Cortex of kidney (tissue), 1 donor: ENCODE measurements at places on chromosomes 7 and 10.

DNA sequence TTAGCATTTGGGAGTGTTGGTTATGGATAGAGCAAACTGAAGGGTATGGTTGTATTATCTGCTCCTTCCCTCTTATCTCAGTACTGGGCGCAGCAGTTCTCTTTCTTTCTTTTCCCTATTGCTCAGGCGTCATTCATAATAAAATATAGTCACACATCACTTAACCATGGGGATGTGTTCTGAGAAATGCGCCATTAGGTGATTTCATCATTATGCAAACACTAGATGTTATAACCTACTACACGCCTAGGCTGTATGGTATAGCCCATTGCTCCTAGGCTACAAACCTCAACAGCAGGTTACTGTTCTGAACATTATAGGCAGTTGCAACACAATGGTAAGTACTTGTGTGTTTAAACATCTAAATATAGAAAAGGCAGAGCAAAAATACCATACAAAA is 401.7 kb downstream of the EXOC4 start:
- DNase-seq: no peak

- DNase-seq: no peak
Measured at GRCh38 chr7:19747740-19748339, 25.6 kb downstream of the TMEM196 start.

DNA sequence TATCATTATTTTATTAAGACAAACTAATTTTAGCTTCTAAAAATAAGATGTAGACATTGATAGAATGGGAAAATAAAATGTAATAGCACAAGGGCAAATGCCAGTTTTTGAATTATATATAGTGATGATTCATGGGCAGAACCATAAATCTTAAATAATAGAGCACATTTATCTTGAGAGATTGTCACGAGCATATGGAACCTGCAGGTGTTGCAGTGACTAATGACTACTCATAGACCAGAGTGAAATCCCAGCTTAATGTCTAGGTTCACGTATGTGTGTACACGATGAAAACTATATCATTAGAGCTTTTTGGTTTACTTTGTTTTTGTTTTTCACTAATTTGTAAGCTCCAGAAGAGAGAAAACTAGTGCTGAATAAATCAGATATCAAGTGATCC is 150.2 kb upstream of the CACNA2D1 start:
- DNase-seq: no peak

DNA sequence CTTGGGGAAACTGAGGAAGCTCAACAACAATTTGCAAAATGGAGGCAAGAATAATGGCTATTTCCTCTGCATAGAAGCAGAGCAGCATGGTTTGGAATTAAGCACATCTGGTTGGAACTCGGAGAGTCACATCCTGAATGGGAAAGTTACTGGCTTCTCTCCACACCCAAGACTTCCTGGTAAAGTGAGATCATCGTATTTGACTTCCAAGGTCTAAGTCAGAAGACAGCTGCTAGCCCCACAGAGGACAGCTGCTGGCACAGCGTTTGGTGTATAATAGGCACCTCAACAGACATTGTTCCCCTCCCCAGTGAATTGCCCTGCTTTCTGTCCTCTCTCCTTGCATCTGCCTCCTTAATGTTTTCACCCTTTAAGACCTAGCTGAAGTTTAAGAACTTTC is 37.0 kb upstream of the NRF1 start:
- no peak for DNase-seq

DNA sequence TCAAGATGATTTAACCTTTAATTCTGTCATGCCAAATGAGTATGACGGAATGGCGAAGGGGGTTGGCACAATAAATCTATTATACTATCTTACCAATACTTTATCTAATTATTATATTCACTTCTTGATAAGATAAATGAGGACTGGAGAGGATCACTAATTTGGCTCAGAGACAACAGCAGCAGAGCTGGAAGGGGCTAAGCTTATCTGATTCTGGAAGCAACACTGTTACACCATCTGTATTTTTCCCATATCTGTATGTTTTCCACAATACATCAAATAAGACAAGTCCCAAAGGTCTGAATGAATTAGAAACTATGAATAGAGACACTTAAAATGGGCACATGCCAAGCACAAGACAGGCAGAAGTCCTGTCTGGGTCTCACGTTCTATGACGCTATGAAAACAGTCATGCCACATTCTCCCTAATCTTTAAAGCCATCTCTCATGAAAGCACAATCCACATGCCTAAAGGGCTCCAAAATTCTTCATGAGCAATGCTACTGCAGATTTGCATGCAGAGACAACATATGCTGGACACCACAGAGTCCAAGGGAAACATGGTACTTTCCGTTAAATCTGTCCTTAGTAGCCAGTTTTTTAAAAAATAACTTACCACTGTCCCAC is 88.3 kb downstream of the SLC25A13 start:
- no peak for DNase-seq

- no peak for DNase-seq
Measured at GRCh38 chr7:138247568-138248333, 171.5 kb downstream of the AKR1D1 start.

DNA sequence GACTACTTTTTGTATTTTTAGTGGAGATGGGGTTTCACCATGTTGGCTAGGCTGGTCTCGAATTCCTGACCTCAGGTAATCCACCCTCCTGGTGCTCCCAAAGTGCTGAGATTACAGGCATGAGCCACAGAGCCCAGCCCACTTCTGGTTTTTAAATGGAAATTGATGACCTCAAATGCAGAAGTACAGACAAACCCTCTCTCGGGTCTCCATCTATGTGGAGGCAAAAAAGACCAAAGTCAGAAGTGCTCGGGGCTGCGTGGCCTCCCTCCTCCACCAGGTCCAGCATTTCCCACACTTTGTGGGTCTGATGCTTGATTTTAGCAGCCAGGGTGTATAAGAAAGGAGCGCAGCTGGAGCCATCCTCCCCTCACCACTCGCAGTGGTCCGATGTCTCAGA is 187.3 kb upstream of the AUTS2 start:
- no peak for DNase-seq

- no peak for DNase-seq
Measured at GRCh38 chr7:149053885-149054284, 25.6 kb upstream of the PDIA4 start.

GRCh38 chr10:80081801-80082750 is 3.6 kb downstream of the TMEM254 start:
- DNase-seq: no peak

- DNase-seq: no peak
Measured at GRCh38 chr7:129779602-129780256, 168.2 kb downstream of the NRF1 start.

DNA sequence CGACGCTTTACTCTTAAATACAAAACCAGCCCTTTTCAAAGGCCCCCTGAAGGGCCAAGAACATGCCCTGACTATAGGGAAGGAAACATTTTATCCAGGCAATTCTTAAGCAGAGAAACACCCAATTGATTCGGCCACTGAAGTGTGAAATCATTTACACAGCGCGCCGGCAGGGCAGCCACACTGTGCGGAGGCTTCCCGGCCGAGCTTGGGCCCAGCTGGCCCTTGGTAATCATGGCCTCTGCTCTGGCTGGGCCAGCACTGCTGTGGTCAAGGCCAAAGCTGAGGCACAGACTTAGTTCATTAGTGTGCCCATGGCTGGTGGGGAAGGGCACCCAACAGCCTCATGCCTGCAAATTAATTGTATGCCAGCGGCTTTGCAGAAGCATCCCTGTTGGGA is 143.7 kb upstream of the HABP2 start:
- DNase-seq: no peak

- no peak for DNase-seq
Measured at GRCh38 chr7:126727930-126728391, 524.8 kb downstream of the GRM8 start.

- DNase-seq: no peak
Measured at GRCh38 chr7:70849580-70850235, 282.2 kb upstream of the GALNT17 start.

- DNase-seq: no peak
Measured at GRCh38 chr7:125592331-125592730, 662.7 kb upstream of the POT1 start.

DNA sequence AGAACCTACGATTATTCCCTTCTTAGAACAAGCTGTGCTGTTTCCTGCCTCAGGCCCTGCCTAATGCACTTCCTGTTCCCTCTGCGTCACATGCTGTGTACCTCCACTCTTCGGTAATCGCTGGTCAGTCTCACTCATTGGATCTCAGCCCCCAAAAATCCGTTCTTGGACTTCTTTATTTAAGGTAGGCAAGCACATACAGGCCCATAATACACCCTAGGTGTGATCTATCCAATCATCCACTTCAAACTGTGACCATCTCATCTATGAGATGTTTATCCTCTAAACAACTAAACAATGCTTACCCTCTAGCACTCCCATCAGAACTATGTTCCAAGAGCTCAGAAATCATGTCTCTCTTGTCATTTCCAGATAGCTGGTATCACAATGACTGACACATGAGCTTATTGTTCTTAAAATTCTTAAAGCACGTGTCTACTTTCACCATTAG is 83.9 kb downstream of the CADPS2 start:
- DNase-seq: no peak

DNA sequence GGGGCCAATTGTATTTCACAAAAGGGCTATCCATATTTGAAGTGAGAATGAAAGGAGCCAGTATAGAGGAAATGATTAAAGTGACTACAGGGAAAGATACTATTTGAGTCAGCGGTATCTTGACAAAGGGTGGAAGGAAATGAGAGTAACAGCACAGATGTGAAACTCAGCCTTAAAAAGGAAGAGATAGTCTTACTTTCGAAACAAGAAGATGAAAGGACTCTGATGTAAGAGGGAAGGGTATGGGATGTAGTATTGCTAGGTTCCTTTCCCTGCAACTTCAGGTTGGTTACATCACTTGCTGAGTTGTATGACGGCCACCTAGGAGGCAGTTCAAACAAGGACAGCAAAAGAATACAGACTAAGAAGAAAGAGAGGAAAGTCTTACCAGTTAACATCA is 13.7 kb downstream of the CISD1 start:
- DNase-seq: no peak

GRCh38 chr7:27251136-27251651 is 8.6 kb downstream of the EVX1 start:
- DNase-seq: no peak

- DNase-seq: no peak
Measured at GRCh38 chr7:20980668-20981264, 194.1 kb upstream of the SP8 start.

- no peak for DNase-seq
Measured at GRCh38 chr10:102421507-102421756, 796 bp downstream of the FBXL15 start.

- no peak for DNase-seq
Measured at GRCh38 chr7:30349816-30350215, 65.4 kb downstream of the ZNRF2 start.

GRCh38 chr10:86655596-86655995 is 1.2 kb downstream of the OPN4 start:
- DNase-seq: no peak

GRCh38 chr7:2154121-2154520 is 78.6 kb downstream of the MAD1L1 start:
- no peak for DNase-seq

GRCh38 chr7:111871283-111871682 is 309.0 kb upstream of the IMMP2L start:
- no peak for DNase-seq

GRCh38 chr7:618539-619367 is 99.1 kb upstream of the PDGFA start:
- no peak for DNase-seq

GRCh38 chr10:48606530-48607355 is 1.9 kb upstream of the ARHGAP22 start:
- no peak for DNase-seq

- DNase-seq: no peak
Measured at GRCh38 chr7:115812794-115813193, 217.8 kb downstream of the TFEC start.

DNA sequence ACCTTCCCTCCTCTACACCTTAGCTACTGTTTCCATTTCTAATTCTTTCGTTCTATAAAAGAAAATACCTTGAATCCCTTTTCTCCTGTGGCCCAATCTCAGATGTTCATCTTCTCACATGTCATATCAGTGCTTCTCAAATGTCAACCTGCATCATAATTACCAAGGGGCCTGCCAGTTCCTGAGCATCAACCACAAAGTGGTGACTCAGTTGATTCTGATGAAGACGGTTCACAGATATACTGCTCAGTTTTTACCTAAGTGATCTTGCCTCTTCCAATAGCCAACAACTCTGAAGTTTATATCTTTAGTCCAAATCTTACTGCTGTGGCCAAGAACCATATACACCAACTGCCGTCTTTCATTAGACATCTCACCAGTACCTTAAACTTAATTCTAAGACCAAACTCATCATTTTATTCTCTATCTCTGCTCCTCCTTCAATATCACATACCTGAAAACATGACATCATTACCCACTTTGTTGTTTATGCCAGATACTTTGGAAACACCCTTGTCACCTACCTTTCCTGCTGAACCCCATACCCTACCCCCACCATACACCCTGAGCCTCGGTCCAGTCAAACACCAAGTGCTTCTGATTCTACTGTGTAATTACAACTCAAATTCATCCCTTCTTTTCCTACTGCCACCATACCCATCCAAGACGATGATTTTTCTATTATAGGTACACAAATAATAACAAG is 115.5 kb downstream of the LMBR1 start:
- no peak for DNase-seq

- no peak for DNase-seq
Measured at GRCh38 chr7:34260279-34260678, 354.9 kb downstream of the BMPER start.

GRCh38 chr10:59271160-59271559 is 91.2 kb downstream of the FAM13C start:
- DNase-seq: no peak

DNA sequence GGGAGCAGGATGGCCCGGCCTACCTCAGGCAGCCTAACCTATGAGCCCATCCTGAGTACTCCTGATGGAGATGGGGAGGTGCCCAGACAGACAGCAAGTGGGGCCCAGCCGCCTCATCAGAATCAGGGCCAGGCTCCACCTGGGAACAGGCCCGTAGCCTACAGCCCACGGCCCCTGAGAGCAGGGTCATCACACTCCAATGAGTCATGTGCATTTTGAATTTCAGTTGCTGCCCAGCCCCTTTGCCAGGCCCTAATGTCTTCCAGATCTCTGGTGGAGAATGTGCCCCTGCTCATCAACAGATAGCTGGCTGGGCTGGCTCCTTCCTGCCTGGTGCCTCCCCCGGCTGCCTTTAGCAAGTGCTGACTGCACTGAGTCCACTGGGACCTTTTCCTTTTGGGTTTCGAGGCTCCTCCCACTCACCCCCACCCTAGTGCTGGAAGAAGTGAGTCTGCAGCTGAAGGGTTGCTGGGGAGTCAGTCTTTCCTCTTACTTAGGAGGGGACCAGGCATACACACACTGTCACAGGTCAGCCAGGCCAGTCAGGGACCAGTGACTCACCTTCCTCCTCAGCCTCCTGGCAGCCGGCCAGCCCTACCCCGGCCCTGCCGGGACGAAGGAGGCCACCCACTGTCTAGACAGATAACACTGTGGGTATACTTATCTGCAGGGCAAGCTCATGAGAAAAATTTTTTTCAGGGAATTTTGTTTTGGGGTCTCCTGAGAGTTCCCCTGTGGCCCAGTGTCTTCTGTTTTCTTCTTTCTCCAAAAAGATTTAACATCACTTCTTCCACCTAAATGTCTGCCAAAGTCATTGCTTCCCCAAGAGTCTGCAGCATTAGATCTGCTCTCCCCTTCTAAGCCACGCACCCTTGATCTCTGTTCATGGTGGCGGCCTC is 9.1 kb upstream of the ASIC3 start:
- no peak for DNase-seq

GRCh38 chr7:158067219-158067930 is 520.2 kb downstream of the PTPRN2 start:
- DNase-seq: no peak

GRCh38 chr10:26357203-26357602 is 80.9 kb upstream of the APBB1IP start:
- no peak for DNase-seq
